ENCODE measurements at places on chromosomes 16 and 17.

DNA sequence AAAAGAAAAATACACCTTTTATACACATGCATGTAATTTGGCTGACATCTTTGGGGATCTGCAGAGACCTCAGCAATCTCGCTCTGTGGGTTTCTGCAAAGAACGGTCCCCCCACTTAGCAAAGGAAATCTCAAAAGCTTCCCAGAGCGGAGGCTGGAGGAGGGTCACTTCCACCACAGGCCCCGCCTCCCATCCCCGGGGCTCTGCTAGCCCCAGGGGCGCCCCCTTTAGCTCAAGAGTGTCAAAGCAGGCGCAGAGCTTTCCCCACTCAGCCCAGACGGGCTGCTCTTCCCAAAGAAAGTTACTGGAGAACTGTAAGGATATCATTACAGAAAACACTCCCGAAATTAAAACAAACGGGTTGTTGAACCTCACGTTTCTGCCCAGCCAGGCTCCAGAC lies 11.4 kb downstream of the SLC13A5 start:
- DNase-seq, result peak; percentile 20

DNA sequence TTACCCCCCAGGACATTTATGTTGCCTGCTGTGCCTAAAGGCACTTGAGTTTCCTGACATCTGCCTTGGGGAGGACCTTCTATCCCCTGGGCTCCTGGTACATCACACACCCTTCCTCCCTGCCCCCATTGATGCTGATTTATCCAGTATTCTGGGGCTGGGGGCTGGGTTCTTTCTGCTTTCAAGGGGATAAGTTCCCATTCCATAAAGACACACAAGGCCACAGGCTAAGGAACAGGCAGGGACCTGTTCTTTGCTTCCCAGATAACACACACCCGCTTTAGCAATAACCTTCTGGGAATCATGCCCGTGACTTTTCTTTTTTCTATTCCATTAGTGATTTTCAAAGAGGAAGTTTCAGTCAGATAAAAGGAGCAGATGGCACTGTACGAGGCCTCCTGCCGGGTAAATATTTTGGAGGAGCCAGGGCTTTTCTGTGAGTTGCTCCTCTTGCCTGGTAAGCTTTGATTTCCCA lies 30.6 kb downstream of the CHD9 start:
- DNase-seq, result no peak

DNA sequence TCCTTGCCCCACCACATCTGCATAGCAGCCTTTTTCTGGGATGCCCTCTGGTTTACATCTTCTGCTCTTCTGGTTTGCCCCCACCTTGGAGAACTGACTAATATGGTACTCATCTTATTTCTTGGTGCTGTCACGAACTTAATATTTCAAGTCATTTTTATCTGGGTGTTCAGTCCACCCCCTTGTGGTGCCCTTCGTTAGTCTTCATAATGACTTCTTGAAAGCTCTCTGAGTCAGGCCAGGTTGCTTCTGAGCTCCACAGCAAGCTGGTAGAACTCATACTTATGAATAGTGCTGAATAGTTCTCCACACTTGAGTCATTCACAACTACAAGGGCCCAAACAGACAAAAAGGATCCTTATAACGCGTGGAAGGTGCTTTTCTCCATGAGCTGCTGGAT lies 35.8 kb upstream of the TEKT3 start:
- DNase-seq, result no peak

GRCh38 chr16:6993544-6993943 lies 339.1 kb upstream of the RBFOX1 start:
- DNase-seq, result no peak

DNA sequence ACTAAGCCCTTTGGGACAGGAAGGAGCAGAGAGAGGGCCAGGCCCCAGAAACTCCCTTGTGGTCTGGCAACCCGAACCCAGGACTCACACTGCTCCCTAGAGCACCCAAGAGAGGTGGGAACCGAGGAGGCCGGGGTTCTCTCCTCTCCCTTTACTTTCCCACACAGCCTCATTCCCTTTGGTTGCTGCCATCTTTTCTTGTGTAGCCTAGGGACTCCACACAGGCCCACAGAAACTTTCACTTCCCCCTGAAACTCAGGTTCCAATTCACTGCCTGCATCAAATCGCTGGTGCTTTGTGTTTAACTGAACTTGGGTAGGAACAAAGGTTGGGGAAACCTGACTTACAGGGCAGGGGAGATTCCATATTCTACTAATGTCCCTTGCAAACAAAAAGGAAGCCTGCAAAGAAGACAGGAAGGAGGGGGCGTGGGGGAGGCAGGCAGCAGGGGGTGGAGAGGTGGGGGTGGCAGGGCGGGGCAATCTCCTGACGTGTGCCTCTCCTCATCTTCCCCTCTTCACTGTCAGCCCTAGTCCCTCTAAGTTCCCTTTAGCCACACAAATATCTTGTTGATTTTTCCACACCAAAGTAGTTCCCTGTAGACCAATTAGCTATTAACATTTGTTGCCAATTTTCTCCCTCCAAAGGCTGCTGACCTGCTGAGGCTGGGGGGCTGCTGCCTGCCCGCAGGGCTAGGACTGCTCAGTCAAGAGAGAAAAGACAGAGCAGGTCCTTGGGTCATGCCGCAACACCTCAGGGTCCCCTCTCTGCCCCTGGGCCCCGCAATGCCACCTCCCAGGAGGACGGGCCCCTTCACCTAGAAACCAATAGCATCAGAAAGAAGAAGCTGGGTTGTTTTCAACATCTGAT lies 8.0 kb downstream of the ST3GAL2 start:
- DNase-seq, result peak; percentile 83

All from CD14-positive monocyte (primary cell).